Activated CD8-positive, alpha-beta memory T cell treated with anti-CD3 and anti-CD28 coated beads for 1 hour (primary cell): ENCODE measurements at places on chromosomes 5 and 9.

DNA sequence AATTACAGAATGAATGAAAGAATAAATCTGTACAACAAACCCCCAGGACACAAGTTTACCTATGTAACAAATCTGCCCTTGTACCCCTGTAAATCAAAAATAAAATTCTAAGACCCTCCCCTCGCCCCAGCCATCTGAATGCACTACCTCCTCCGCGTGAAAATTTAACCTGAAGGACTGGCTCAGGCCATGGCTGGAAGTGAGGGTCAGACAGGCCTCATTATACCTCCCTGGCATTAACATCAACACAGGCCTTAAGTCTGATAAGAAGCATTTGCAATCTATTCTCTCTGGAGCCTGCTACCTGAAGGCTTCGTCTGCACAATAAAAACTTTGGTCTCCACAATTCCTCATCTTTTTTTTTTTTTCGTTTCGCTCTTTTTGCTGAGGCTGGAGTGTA lies 48.7 kb upstream of the TTC39B start:
- DNase-seq: no peak

DNA sequence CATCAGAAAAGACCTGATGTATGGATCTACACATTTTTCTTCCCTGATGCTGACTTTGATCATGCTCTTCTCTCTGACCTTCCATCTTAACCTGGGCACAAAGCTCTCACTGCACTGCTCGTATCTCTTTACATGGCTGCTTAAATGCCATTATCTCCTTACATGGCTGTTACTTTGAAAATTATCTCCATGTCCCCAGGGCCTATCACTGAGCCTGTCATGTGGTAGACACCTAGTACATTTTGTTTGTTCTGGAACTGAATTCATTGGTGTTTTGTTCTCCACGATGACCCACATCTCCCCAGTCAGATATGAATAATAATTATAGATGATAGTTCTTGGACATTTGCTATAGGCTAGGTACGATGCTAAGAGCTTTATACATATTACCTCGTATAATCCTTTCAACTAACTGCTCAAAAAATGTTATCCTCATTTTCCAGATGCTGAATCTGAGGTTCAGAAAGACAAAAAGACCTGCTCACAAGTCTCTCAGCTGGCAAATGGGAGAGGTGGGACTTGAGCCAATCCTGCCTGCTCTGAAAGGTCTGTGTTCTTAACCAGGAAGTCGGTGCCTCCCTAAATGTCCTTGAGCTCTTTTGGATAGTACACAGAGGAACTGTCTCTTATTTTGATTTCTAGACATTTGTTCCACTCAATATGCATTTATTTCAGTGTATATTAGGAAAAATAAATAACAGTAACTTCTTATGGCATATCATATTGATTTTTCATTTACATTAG lies 9.8 kb upstream of the CPEB4 start:
- no peak for DNase-seq

DNA sequence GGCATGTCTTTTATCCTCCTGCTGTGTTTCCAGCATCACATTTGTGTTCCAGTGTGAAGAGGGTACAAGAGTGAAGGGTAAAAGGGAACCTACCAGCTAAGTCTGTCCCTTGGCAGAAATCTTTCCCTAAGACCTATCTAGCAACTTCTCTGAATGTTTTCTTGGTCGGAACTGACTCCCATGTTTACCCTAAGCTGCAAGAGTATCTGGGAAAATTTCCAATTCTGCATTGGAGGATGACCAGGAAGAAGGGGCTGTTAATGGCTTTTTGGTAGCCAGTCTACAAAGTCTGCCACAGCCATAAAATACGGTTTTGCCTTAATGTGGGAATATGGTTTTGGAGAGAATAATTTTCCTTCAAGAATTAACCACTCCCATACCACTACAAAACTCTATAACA lies 75.1 kb downstream of the MAST4 start:
- DNase-seq: no peak

GRCh38 chr9:127107171-127107928 lies 15.1 kb downstream of the ANGPTL2 start:
- no peak for DNase-seq

DNA sequence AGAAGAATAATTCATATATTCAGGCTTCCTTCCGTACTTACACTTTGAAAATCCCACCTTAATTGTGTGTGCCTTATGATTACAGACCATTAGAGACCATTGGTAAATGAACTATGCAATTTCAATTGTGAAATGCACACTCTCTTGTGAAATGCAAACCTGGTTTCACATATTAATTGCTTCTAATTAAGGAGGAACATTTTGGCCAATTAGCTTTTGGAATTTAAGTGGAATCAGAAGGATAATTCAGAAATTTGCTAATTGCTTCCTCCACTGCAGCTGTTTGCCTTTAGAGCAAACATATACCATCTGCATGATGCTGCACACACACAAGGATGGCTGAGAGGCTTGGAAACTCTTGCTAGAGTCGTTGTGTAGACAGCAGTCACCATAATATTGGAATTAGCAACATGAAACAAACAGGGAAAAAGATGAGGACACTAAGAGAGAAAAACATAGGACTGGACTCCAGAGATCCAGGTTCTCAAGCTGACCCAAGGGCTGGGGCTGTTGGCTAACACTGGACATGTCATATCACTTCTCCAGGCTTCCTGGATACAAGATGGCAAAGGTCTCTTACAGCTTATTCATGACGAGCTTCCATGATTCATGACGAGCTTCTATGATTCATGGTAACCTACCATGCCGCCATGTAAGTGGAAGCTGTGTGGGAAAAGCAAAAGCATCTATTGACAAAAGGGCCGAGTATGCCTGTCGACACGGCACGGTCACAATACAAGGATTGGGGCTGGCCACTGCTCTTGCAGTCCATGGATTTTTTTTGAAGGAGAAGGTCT lies 78.0 kb downstream of the PTCH1 start:
- no peak for DNase-seq

GRCh38 chr5:66860199-66860975 lies 264.2 kb downstream of the MAST4 start:
- DNase-seq: no peak

DNA sequence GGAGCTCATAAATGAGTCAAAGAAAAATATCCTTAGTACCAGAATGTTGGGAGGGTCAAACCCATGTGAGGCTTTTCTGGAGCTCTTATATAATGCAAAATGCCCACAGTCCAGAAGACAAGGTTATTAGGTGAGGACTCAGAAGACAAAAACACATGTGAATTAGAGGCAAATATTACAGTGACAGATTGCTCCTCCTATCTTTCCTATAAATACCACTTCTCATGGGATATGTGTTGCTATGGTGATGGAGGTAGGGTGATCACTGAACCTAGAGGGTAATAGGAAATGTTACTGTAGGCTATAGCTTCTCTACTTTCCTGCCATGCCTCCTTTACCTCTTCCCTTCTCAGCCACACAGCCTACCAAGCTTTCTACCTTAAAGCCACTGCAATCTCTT lies 264.6 kb downstream of the SEC61B start:
- DNase-seq: no peak

- DNase-seq: no peak
These were observed 50.8 kb downstream of the FXN start for GRCh38 chr9:69086312-69086711.

DNA sequence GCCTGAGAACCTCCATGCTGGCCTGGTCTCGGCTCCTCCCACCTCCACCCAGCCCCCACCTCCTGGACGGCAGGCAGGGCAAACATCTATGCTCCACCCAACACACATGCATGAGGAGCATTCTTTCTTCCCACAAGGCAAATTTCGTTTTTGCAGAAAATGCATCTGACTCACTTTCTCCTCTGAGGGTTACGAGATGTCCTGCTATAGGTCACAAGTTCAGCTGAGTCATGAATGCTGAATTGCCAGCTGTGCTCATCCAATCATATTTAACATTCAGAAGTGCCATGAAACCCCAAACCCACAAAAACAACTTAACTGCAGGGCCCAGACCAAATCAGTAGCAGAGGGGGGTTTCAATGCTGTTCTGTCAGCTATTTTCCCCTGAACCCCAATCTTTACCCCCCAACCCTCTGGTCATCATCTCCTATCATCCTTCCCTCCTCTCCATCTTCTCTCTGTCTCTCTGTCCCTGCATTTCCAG lies 39.0 kb upstream of the OSMR start:
- DNase-seq: no peak

GRCh38 chr5:65938256-65938655 lies 11.9 kb downstream of the ERBIN start:
- DNase-seq: no peak

GRCh38 chr5:126587551-126588390 lies 7.2 kb downstream of the ALDH7A1 start:
- no peak for DNase-seq

DNA sequence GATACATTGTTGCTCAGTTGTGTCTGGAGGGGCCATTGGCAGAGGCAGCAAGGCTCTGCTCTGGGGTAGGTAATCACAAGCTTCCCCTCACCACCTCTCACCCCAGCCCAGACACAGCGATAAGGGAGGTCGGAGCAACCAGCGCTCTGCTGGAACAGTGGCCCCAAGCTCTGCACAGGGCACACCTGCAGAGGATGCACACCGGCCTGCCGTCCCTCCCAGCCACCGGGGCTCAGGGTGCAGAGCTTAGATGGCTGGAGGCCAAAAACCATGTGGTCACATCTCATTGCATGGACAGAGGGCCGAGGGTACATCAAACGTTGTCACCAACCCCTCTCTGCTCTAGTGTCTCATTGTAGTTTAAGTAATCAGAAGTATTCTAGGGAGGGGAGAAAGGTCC lies 95.4 kb upstream of the ICE1 start:
- no peak for DNase-seq

- no peak for DNase-seq
These were observed 14.8 kb upstream of the TMC1 start for GRCh38 chr9:72506615-72507014.

DNA sequence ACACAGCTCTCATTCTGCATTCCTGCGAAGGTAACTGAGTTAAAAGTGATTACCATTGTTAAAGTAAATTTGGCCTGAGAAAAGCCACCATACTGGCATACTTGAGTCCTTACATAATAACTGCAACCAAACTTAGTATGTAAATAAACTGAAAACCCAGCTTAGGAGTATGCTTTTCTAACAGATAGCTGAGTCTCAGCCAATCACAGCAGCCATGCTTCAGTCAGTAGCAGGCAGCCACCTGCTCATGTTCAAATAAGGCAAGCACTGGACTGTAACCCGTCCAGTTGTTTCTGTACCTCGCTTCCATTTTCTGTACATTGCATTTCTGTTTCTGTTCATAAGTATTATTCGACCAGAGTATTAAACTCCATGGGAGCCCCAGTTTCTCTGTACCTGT lies 58.6 kb downstream of the GCNT4 start:
- no peak for DNase-seq

- DNase-seq: no peak
These were observed 31.1 kb downstream of the FGD3 start for GRCh38 chr9:92978345-92978875.

DNA sequence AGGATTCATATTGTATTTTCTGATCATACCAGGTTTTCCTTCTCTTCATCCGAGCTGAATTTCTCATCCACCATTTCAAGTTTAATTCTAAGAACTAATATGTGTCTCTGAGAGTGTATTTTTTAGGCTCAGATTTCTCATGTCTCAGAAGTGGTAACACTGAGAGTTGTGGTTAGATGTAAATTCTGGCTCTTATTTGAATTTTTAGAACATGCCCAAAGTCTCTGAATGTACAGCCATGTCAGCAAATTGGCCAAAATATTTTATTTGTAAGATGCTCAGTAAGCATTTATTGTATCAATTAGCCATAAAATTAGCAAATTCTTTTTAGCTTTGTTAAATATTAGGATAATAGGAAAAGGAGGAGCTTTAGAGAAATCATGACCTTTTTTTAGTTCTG lies 16.6 kb downstream of the SV2C start:
- no peak for DNase-seq

DNA sequence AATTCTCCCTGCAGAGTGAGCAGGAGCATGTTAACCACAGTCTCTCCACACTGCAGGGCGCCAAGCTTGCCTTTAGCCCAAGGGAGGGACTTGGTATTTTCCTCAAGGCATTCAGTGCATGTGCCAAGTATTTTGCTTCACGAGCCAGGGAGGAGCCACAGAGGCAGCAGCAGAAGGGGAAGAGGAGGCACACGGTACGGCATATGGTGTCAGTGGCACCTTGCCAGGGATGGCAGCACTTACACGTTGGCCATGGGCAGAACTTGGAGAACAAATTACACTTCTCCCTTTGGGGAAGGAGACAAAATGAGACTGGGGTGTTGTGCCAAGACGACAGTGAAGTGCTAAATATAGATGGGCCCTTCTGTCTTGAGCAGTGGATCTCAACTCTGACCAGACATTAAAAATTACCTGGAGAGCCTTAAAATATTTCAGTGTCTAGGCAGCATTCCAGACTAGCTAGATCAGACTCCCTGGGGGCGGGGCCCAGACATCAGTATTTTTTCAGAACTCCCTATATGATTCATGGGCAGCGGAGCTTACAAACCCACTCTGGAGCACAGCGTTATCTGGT lies 155.8 kb downstream of the DRD1 start:
- no peak for DNase-seq

- DNase-seq: no peak
These were observed 276.2 kb downstream of the PDE4D start for GRCh38 chr5:59617186-59617771.

- no peak for DNase-seq
These were observed 19.3 kb upstream of the DAPK1 start for GRCh38 chr9:87478226-87478992.

DNA sequence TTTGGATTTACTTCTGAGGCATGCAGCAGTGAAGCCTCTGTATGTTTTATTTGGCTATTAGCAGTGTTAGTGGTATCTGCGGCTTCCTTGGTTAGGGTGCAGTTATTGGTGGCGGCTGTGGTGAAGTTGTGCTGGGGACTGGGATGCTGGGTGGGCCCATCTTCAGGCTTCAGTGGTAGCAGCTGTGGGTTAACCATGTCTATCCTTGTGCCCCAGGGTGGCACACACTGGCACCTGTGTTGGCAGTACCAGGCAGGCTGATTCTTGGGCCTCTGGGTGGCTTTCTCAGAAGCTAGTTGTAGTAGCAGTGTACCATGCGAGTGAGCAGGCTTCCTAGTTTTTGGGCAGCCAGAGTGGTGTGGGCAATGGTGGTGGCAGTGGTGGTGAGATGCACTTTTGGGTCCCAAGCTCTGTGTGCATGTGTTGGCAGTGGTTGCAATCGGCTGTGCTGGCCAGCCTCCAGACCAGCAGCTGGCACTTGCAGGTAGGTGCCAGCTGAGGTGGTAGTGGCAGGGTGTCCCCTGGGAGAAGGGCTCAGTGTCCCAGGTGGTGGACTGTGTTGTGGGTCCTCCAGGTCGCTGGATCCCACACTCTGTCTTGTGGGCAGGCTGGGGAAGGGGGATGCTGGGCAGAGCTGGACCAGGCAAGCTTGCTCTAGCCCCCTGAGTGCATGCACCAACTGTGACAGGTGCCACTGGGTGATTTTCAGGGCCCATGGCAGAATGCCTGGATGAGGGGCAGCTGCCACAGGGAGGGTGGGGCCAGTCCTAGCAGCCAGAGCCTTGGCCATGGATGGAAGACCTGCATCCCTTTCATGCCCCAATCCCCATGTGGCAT lies 13.6 kb downstream of the AHRR start:
- no peak for DNase-seq

- DNase-seq: no peak
These were observed 33.8 kb downstream of the KDM3B start for GRCh38 chr5:138386290-138386689.

GRCh38 chr5:60992871-60993270 lies 47.9 kb downstream of the NDUFAF2 start:
- no peak for DNase-seq
